B cell (primary cell): ENCODE measurements at places on chromosomes 2 and 18.

DNA sequence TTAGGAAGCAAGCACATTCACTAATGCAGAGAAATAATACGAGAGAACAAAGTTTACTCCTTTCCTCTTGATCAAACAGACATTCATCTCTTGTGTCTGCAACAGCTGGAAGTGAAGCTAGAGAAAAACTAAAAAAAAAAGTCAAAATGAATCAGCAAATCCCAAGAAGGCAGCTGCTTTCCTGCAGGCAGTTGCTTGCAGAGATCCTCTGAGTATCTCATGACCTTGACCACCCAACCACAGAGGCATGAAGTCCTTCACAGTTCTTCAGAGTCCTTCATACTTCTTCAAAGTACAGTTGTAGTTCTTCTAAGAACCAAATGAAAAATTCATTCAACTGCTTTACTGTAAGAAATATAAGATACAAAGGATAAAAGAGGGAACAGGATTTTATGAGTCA, 97.2 kb upstream of the ACVR1C start:
- DNase-seq: no peak

- no peak for DNase-seq
Measured at GRCh38 chr2:239028253-239028619, 180.4 kb downstream of the TWIST2 start.

GRCh38 chr2:227383686-227384085, 4.1 kb downstream of the SCYGR1 start:
- no peak for DNase-seq

GRCh38 chr18:47752796-47753645, 177.4 kb downstream of the SMAD2 start:
- DNase-seq: no peak

GRCh38 chr2:235779444-235779896, 285.6 kb downstream of the AGAP1 start:
- DNase-seq: peak; percentile 36

DNA sequence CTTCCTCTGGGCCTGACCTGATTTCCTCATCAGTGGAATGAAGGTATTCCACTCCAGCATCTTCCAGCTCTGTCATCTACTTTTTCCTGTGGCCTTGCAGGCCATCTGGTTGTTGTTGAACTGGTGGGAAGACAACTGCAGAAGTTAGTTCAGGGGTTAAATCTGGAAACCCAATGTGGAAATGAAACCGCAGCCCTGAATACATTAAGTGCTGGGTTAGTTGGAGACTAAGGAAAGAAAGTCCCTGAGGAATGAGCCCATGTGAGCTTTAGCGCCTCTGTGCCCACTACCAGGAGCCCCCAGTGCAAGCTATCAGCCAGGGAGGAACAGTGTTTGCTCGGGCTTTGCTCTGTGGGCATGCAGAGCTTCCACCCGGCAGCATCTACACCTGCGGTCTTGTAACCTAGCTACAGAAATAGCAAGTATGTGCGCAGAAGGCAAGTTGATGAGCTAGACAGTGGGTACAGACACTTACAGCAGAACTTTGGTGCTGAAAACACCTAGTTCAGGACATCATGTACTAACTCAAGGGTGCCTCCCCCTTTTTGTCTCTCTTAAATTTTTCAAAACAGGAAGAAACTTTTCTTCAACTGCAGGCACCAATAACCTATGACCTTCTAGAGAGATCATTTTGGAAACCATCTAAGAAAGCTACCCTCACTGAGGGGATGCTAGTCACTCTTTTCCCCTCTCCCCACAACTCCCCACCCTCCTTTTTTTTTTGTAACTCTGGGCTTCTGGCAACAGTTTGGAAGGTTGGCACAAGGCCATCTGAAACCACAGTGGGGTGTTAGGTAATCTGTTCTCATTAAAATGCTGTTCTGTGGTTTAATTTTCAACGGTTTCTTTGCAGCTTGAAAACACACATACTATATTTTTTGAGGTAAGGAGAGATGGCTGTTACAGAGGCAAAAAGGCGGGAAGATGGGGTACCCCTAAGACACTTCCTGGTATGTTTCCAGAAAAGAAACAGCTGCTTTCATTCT, 18.3 kb upstream of the CXCR4 start:
- DNase-seq: peak; percentile 94

DNA sequence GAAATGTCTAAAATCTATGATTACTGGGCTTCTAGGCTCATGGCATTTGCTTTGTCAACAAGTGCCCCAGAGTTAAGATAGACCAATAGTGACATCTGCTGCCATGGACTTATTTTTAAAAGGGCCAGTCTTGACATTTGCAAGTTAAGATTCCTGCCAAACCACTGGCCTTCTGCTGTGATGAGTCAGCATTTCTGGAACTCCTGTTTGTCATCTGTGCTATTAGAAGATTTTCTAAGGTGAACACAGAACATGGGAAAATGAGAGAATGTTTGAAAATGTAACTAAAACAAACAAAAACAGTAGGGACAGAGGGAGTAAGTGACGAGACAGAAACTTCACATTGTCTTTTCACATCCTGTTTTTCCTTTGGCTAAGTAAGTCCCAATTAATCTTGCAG, 93.7 kb upstream of the WDR75 start:
- no peak for DNase-seq

- DNase-seq: no peak
Measured at GRCh38 chr2:31191931-31192330, 25.4 kb downstream of the CAPN14 start.

- DNase-seq: no peak
Measured at GRCh38 chr2:181008407-181008806, 28.0 kb downstream of the UBE2E3 start.

DNA sequence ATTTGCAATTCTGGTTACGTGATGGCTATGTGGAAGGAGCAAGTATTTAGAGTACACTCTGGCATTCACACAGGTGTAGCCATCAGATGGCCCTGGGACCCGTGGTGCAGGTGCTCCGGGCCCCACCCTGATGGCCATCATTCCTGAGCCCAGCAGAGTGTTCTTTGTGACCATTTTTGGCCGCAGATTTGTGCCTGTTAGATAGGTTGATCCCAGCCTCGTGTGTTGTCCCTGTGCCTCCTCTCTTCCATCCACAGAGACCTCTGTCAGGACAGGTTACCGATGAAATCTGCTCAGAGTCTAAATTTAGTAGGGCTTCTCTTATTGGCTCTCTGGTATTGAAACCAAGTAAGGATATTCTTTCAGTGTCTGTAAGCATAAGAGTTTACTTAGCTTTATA, 33.9 kb downstream of the MAPRE2 start:
- DNase-seq: no peak

DNA sequence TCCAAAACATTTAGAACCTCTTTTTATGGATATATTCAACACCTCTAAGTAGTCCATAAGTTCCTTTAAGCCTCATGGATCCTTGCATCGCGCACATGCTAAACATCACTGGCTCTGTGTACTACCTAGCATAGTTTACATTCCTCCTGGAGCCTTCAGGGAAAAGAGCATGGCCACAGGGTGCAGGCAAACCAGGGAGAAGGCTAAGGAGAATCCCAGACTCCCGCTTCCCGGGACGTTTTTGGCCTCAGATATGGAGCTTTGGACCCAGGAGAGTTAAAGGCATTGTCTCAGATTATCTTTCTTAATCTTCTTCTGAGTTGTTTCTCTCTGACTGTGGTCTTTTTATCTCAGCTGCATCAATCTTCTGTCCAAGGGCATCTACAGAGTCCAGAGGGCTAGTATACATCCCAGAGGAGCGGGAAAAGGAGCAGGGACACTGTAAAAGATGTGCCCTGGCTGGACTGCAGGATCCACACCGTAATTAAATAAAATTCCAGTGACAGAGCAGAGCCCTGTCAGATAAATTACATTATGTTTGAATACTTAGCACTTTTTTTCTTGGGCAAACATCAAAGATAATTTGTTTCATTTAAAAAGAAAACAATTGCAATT, 36.9 kb downstream of the RIT2 start:
- no peak for DNase-seq

- DNase-seq: no peak
Measured at GRCh38 chr18:68848242-68848641, 50.4 kb downstream of the CCDC102B start.
